CMK (cell line): ENCODE measurements at places on chromosomes 5 and 9.

DNA sequence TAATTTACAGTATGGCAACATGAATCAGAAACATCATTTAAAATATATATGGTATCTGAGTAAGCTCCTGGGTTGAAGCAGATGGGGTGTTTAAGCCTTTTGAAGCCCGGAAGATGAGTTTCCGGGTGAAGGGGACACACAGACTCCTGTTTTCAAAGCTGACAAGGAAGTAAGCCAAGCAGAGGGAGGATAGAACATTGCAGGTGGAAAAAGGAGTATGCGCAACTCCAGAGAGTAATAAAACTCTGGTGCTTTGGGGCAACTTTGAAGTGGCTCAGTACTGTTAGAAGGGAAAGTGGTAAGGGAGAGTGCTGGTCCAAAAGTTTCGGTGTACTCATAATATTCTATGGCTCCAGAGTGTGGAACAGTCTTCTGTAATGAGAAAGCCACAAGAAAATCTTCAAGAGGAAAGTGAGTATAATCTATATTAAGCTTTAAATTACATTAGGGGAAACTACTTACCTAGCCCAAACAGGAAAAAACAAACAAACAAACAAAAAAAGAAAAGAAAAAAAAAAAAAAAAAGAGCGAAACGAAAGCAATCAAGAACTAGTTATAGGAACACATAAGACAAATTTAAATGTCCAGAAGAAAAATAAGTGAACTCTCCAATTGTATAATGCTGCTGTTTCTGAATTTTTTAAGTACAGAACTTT, 2.3 kb upstream of the ST8SIA4 start:
- DNase-seq: no peak

DNA sequence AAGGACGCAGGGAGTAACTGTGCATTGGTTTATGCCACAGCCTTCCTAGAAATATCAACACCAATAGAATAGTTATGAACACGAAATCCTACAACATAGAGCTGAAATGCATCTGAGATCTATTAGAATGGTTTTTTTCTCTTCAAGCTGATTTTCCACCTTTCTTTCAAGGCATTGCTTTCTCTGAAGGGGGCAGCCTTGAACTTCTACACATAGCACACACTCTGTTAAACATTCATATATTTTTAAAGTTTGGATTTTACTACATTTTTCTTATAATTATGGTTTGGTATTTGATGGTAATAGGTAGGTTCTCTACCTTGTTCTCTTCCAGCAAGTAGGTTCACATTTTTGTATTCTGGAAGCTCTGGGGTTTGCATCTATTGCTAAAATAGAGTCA, 661.8 kb downstream of the SEMA5A start:
- DNase-seq: no peak

GRCh38 chr5:76193635-76194034, 110.5 kb downstream of the SV2C start:
- DNase-seq: no peak

GRCh38 chr5:125634216-125634835, 788.9 kb upstream of the GRAMD2B start:
- no peak for DNase-seq

DNA sequence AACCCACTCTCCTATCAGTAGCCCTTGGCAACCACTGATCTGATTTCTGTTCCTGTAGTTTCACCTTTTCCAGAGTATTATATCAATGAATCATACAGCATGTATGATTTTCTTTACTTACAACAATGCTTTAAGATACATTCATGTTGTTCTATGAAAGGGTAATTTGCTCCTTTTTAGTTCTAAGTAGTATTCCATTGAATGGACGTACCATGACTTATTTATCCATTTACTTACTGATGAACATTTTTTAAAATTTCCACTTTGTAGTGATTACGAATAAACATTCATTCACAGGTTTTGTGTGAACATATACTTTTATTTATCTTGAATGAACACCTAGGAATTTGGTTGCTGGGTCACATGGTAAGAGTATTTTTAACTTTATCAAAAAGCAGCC, 620.8 kb downstream of the HTR1A start:
- DNase-seq: no peak

GRCh38 chr5:152271420-152271819, 133.7 kb downstream of the NMUR2 start:
- DNase-seq: no peak

DNA sequence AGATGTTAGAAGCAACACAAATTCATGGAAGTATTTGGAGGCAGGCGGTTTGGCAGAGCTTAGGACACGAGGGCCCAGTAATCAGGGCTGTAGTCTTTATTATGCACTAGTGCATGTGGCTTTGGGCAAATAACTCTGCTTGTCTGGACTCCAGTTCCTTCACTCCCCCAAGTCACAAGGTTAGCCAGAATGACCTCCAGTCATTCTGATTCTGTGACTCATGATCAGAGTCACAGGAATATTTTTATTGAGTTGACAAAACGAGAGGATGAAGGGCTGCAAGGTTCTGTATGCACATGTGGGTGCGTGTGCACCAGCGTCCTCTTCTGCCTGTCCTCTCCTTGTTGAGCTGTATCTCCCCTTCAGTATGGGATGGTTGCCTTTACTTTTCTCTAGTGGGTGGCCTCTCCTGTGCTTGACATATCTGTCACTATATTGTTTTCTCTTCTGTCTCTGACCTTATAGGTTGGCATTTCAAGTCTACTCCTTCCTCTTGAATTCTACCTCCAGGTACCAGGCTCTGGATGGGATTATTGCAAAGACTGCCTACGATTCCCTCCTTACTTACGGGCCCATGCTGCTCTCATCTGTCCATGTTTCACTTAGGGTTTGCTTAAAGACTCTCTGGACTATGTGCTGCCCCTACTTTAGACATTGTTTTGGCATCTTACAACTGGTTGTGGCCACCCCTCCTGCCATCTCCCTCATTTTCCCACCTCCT, 94.6 kb downstream of the KDM4C start:
- no peak for DNase-seq

- DNase-seq: no peak
Observed at GRCh38 chr5:135891268-135891667, 4.4 kb downstream of the IL9 start.
